Midbrain (tissue), 1 donor: ENCODE measurements at places on chromosomes 12 and 14.

GRCh38 chr12:40117818-40118217, 11.9 kb upstream of the SLC2A13 start:
- no peak for DNase-seq

DNA sequence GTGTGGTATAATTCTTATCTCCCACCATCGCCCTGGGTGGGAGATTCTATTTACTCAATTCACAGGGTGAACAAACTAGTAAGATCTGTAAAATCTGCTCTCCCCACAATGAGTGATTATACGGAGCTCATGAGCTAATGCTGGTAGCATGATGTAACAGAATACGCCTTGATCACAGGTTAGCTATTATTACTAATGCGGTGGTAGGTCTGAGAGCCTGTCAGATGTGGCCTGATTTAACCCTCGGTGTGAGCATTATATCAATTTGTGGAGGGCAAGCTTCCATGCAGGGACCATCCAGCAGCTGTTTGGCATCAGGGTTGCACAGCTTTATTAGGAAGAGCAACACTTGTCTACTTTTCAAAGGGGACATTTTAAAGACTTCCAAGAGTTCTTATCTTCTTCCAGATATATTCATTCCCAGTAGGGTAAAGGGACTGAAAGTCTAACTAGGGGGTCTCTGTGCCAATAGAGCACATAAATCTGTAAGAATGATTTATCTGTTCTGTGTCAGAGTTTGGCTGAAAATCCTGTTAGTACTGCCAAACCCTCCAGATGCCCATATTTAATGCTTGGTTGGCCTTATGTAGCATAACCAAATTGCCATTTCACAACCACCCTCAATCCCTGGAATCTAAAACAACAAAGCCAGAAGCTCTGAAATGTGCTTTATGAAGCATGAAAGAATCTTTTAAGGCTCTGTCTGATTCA, 18.7 kb downstream of the TSHR start:
- no peak for DNase-seq

DNA sequence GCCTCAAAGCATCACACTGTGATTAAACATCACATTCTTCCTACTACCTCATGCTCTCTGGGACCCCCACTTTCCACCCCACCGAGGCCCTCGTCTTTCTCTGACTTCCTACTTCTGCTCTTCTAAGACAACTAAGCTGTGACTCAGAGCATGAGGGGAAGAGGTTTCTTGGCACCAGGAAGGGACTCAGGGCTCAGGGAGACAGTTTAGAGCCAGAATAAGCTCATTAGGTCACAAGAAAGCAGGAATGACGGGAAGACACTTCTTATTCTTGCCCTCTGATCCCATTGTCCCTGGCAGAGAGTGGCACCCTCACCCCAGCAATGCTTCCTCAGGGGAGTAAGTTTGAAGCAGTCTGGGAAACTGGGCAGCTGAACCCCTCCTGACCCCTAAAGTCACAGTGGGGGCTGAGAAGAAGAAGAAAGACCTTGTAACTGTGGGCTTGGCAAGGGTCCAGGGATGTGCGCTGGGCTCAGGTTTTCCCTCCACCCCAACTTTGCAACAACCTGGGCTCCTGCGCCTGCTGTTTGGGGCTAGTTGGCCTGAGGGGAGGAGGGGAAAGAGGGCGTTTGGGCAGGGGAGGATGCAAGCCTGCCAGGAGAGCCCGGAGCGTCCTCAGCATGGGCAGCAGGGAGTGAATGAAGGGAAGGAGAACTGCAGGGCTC, 64.6 kb upstream of the ACTN1 start:
- DNase-seq, result no peak

DNA sequence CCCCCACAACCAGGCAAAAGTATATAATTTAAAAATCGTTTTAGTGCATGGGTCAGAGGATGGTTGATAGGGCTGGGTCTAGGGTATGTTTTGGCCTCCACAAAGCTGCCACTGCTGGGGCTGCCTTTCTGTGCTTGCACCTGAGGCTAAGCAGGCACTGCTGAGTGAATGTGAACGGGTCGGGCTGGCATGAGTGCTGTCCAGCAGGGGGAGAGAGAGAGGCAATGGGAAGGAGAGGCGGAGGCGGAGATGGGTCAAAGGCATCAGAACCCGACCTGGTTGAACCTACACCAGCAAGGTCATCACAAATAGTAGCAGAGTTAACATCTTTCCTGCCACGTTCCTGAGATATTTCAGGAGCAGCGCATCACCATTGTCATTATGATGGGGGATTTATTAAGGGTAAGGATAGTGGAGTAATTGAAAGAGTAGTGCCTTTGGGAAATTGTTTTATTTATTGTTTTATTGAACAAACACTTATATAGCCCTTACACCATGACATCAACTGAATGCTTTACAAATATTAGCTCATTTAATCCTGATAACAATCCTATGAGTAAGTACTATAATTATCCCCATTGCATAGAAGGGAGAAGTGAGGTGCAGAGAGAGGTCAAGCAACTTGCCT, 5.8 kb upstream of the NRXN3 start:
- no peak for DNase-seq

- DNase-seq, result no peak
Measured at GRCh38 chr14:59936145-59936544, 16.2 kb downstream of the LRRC9 start.
